ENCODE measurements at places on chromosomes 2 and 18.

DNA sequence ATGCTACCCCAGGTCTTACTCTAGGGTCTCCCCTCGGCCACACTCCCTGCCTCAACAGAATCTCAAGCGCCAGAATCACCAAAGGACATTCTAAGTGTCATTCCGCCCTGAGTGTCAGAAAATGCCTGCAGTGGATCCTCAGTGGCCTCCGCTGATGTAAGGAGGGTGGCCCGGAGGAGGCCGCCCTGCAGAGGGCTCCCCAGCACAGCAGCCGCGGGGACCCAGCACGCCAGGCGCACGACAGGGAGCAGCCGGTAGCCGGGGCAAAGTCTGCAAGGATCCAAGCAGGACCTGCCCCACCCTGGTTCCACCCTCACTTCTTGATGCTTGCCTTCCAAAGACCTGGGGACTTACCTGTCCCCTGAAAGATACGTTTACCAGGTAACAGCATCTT is 54.2 kb upstream of the ID2 start:
- DNase-seq = no peak

DNA sequence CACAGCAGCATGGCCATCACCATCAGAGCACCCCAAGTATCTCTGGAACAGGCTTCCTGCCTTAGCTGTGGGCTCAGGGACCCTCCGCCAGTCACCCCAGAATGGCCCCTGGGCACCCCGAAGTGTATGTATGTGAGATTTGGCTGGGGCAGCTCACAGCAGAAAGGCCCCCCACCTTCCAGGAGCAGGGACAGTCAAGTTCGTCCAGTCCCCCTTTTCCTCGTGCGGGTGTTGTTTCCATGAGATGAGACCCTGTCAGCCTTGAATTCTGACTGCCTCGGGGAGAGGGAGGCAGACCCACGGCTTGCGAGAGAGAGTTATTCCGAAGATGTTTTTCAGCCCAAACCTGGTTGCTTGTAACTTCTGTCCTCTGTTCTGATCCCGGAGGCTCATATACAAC is 290.9 kb upstream of the HDAC4 start:
- no peak for DNase-seq

GRCh38 chr18:49697757-49698524 is 115.4 kb downstream of the ACAA2 start:
- no peak for DNase-seq

DNA sequence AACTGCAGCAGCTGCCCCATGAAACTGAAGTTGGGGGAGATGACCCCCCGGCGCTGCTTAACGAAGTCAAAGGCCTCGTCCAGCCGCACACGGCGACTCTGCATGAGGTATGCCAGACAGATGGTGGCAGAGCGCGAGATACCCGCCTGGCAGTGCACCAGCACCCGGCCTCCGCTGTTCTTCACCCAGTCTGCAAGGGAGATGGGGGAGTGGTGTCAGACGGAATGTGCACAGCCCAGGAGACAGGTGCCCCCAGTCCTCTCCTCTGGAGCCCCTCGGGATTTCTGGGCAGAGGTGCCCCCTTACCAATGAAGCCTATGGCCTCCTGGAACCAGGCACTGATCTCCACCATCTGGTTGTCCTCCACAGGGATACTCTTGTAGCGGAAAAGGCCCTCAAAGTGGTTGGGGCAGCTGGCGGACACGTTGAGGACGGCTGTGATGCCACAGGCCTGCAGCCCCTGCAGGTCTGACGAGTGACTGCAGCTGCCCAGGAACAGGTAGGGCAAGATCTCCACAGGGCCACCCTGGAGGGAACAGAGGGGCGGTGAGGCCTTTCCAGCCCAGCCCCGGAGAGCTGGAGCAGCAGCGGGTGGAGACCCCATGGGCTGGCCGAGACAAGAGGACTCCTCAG is 1.3 kb downstream of the DUSP2 start:
- no peak for DNase-seq

DNA sequence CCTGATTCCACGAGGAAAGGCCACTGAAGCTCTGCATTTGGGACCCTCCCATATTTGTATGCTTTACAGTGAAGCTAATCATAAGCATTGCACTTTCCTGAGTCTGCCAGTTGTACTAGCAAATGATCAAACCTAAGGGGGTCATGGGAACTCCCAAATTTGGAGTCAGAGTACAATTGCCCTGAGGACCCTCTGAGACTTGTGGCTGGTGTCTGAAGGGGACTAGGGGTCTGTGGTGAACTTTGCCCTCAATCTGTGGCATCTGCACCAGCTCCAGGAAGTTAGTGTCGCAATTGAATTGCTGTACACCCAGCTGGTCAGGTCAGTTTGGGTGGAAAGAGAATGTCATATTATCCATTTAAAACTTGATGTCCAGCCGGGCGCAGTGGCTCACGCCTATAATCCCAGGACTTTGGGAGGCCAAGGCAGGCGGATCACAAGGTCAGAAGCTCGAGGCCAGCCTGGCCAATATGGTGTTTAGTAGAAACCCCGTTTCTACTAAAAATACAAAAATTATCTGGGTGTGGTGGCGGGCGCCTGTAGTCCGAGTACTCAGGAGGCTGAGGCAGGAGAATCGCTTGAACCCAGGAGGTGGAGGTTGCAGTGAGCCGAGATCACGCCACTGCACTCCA is 18.1 kb downstream of the SOWAHC start:
- no peak for DNase-seq

DNA sequence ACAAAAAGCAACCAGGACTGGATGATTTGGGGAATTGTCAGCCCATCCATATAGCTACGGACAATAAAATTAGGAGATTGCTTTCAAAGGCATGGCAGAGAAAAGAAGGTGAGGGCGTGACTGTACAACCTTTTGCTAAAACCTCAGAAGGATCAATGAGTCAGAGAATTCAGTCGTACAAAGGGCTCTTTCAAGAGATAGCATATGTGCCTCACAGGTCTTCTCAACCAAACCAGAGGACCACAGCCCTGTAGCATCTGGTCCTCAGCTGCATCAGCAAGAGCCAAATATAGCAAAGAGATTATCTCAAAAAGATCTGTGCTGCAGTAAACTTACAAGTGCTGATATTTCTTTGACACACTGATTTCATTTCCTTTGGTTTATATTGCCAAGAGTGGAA is 149.9 kb upstream of the RAB6C start:
- DNase-seq = no peak

- DNase-seq = no peak
Measured at GRCh38 chr2:146489386-146489785, 1355.4 kb upstream of the ACVR2A start.

DNA sequence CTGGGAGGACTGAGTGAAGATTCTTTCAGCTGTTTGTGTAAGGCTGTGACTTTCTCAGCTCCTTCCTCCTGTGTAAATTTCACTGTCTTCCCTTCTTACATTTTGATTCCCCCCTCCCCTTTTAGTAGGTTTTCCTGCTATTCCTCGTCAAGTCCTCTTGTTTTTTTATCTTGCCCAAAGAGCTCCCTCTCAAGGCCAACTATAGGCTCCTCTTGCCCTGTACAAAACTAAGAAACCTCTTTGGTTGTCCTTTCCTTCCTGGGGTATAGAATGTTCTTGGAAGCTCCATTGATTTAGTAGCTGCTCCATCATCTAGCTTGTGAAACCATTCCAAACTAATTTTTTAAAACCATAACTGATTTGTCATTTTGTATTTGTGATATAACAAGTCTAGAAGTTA is 7.3 kb downstream of the CCDC121 start:
- no peak for DNase-seq

GRCh38 chr18:55744206-55744605 is 156.2 kb upstream of the TCF4 start:
- DNase-seq = no peak

DNA sequence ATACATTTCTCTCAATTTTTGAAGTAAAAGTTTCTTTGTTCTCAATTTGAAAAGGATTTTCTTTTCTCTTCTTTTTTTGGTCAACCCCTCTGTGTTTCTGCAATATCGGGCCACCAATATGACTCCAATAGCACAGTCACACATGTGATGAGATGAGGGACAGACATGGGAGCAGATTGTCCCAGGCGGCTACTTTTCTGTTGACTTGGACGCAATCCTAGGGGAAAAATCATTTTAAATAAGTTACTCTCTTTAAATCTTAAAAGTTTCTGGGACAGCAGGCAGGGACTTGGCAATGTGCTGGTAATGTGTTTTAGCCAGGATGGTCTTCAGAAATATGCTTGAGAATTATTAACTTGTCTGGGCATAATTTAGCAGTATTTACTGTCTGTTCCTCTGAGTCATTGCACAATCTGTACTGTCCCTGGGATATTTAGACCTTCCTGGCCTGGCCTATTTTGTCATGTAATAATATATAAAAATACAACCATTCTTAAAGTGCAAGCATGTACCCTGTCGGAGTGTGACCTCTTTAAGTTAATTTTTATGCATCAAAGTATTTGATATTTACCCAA is 388.5 kb upstream of the FANCL start:
- DNase-seq = no peak

DNA sequence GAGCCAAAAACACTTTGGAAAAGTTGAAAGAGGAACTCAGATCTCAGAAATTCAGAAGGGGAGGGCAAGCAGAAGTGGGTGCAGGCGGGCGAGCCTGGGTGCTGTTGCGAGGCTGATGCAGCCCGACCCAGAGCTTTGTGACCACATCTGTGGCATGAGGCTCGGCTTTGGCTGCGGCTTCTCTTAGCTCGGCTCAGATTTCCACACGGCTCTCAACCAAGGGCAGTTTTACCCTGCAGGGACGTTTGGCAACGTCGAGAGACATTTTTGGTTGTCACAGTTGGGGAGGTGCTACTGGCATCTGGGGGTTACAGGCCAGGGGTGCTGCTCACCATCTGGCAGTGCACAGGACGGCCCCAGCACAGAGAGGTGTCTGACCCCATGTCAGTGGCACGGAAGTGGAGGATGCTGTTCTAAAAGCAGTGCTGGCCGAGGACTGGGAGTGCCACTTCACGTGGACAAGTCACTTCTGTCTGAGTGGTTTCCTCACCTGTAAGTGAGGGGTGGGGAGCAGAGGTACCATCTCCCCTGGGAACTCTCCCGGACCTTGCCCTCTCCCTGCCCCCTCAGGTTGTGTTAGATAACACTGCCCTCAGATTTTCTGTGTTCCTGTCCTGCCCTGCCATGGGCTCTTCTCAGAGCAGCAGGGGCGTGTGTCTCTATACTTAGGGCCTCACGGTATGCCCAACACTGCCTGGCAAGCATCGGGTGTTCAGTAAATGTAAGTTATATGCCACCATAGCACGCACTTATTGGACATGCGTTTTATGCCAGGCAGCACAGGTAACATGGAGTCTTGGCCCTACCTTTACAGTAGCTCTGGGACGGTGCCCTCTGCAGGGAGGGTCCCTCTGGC is 48.7 kb upstream of the FAHD2A start:
- no peak for DNase-seq

Data from NCI-H187 treated with DMSO at 0.1 percent for 48 hours (cell line).